ENCODE measurements at places on chromosomes 4 and X.

DNA sequence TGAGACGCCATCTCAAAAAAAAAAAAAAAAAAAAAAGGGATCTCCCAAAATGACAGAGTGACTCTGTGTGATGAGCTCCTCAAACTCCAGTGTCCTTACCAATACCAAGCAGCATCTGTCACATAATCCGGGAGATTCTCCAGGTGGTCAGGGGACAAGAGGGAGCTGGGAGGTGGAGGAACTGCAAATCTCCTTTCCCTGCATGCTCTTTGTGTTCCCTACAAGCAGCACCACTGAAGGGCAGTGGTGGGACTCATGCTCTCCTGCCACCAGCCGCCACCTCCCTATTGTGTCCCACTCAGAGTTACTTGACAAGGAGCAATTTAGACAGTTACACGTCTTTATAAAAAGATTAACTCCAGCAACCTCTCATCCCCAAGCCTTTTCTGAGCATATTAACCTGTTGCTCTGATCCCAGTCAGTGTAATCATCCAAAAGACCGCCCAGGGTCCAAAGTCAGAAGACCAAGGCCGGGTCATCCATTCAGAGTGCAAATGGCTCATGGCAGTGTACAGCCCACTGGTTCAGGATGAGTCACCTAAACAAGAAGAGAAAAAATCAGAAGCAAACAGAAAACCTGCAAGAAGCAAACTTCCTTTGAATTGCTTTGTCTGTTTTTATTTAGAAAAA, 23.6 kb downstream of the MGST2 start:
- peak; percentile 32 for DNase-seq

DNA sequence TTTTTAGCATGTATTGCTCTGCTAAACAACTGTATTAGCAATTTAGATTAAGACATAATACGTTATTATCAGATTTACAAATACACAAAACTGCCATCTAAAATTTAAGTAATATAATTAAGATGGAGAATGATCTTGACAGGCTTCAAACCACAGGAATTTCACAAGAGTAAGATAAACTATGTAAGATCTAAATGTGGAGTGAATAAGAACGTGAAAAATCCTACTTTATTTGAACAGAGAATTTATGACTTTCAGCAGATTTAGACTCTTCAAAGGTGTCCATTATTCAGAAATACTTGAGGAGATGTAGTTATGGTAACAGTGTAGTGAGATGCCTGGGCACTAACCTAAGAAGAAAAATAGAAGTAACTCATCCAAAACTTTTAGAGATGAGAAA, 73.2 kb downstream of the SLC4A4 start:
- no peak for DNase-seq

GRCh38 chr4:23720556-23720955, 169.3 kb downstream of the PPARGC1A start:
- DNase-seq: no peak

- no peak for DNase-seq
Measured at GRCh38 chr4:89579771-89580170, 257.2 kb downstream of the SNCA start.

DNA sequence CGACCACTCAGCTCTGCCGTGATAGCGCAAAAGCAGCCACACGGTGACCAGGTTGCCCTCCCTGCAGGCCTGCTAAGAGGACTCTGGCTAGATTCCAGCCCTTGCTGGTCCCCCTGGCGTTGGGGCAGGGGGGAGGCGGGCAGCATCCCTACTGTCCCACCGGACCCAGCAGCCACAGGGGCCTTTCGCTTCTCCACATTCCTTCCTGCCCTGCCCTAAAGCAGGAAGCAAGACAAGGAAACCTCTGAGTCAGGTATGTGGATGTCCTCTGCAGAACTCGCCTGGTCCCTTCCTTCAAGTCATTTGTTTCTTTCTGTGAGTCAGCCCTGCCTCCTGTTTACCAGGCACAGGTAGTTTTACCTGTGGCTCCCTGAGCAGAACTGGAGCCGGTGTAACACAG, 60.2 kb upstream of the CLDN34 start:
- DNase-seq: no peak

GRCh38 chrX:28058901-28059300, 77.7 kb upstream of the DCAF8L1 start:
- DNase-seq: no peak

DNA sequence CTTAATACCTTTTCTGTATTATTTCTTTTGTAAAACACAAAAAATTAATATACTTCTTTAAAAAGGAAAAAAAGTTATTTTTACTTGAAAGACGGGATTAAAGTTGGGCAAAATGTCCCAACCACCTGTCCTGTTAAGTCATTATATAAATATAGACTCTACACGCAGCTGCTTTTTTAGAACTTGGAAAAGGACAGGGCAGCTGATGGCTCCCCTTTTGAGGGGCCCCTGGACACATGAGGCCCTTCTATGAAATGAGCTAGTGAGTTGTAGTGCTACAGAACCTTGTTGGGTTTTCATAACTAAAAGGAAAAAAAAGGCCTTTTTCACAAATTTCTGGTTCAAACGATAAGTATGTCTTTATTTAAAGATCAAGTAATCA, 600 bp upstream of the BEX2 start:
- DNase-seq: no peak

DNA sequence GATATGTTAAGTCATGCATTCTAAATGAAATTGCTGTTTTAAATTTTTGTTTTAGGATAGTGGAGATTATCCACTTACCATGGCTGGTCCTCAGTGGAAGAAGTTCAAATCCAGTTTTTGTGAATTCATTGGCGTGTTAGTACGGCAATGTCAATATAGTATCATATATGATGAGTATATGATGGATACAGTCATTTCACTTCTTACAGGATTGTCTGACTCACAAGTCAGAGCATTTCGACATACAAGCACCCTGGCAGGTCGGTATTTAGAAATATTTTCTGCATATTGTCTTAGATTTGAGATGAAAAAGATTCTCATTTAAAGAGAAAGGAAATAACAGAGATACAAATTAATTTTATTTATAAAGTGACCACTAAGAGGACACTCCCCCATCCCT, 83.6 kb downstream of the STAG2 start:
- DNase-seq: peak; percentile 0

- DNase-seq: peak; percentile 3
Measured at GRCh38 chrX:83469551-83469950, 38.5 kb upstream of the POU3F4 start.

DNA sequence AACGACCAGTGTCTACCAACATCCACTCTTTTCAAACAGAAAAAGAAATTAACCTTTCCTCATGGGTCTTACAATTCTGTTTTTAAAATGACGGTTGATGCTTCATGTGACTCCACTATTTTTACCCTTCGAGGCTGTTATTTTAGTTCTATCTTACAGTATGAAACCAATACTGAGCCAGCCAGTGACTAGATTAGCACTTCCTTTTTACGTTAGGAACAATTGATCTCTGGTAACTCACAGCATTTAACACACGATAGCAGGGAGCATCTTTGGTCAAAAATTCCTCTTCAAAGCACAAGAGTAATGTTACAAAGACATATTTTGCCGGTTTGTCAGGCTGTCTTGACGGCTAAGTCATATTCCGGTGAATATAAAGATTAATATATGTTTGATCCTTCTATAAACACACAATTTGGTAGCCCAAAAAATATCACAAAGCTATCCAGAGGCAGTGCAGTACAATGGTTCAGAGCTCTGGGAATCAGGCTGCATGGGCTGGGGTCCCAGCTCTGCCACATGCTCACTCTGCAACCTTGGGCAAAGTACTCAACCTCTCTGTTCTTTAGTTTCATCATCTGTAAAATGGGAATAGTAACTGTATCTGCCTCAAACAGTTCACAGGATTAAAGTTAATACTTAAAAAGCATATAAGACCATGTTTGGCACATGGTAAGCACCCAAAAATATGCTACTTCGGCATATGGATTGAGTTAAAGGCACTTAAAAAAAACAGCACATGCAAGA, 62.9 kb upstream of the TXK start:
- DNase-seq: no peak

- no peak for DNase-seq
Measured at GRCh38 chr4:71540749-71541269, 202.0 kb downstream of the SLC4A4 start.

- no peak for DNase-seq
Measured at GRCh38 chr4:179415037-179415846, 1973.0 kb upstream of the AGA start.

DNA sequence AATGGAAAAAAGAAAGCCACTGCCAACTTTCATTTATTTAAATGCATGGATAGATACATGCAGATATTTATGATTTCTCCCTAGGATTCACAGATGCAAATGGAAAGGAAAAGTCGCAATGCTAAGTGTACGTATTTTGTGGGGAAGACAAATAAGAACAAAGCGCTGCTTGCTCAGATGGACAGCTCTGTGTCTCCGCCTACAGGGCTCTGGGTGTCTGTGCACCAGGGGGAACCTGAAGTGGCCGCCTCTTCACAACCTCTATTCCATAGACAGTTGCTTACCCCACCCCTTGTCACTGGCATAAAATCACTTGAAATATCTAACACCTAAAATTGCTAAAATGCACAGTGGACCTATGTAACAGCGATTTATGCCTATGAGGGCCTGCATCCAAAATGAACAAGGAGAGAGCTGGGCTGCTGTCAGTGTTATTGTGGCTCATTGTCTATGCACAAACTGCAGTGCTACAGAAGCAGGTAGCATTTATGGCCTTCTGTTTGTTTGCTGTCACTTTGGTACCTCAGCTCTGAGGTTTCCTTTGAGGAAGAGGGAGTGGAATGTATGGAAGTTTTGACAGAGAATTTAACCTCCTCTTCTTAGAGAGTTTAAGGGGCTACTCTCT, 58.6 kb upstream of the PAGE1 start:
- peak; percentile 72 for DNase-seq

DNA sequence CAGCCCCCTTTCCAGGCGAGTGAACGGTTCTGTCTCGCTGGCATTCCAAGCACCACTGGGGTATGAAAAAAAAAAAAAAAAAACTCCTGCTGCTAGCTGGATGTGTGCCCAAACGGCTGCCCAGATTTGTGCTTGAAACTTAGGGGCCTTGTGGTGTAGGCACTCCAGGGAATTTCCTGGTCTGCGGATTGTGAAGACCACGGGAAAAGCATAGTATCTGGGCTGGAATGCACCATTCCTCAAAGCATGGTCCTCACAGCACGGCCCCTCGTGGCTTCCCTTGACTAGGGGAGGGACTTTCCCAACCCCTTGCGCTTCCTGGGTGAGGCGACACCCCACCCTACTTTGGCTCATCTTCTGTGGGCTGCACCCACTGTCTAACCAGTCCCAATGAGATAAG, 516.8 kb upstream of the FAM241A start:
- DNase-seq: no peak

DNA sequence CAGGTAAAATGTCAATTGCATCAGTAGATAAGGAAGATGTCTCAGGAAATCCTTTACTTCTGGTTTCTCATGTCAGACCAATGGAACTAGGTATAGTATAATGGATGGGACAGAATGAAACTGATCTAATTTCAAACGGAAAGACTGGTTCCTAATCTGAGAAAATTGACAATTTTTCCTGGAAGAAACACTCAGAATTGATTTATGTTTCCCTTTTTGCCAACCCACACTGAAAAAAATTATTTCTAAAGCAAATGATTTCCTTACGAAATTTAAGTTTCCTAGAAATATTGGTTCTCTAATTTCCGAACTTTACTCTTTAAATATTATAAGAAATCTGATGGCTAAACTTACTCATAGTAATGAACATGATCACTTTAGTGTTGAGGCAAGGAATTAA, 19.1 kb downstream of the PPAT start:
- DNase-seq: no peak

- no peak for DNase-seq
Measured at GRCh38 chr4:2954358-2955185, 8.6 kb downstream of the NOP14 start.

DNA sequence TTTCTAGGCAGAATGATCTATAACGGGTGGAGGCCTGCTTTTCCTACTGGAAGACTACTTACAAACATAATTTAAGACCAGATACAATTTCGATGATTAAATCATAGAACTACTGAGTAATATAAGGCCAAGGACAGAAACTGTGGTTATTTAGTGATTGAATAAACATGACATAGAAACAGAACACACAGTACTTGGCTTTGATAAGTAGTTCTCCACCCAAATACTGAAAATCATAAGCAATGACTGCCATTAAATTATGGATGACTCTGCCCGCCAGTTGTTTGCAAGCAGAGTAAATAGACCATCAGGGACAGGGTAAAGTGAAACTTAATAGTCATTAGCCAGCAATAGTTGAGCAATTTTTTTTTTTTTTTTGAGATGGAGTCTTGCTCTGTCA, 17.2 kb upstream of the SMIM14 start:
- no peak for DNase-seq
